ENCODE measurements at places on chromosomes 11 and 22.
A peak's percentile ranks its signal among the peaks of the same experiment; 100 is the strongest.

GRCh38 chr22:31045900-31046538 lies 35.1 kb upstream of the SMTN start:
- DNase-seq: no peak

DNA sequence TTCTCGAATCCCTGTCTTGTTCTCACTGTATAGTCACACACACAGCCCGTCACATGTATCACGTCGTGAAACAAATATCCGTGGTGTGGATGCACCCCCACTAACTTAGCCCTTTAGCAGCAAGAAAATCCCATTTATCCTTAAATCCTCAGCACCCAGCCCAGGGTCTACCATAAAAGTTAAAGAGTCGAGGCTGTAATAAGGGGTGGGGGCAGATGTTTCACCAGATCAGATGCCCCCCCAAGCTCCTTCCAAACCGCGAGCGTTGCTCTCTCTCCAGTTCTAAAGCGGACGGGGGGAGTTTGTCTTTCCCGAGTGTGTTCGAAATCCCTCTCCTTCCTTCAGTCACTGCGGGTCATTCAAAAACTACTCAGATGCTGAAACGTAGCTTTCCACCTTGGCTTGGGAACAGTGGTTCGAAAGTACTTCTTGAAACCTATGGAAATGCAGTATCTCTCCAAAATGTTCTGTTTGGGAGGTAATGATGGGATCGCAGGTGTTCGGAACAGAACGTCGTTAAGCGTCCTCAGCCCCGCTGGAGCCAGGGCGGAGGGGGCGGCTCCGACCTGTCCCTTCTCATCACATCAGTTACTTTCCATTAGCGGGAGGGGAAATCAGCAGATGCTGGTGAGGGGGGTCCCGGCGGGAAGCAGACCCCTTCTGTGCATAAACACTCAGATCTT lies 156.2 kb downstream of the BRD1 start:
- no peak for DNase-seq

GRCh38 chr11:48107188-48107704 lies 109.4 kb upstream of the OR4B1 start:
- DNase-seq: no peak

- no peak for DNase-seq
These were observed 49.7 kb upstream of the BIRC3 start for GRCh38 chr11:102267609-102268008.

- DNase-seq: no peak
These were observed 6.4 kb downstream of the CCT8L2 start for GRCh38 chr22:16586170-16586569.

GRCh38 chr11:128182844-128183243 lies 404.5 kb downstream of the ETS1 start:
- DNase-seq: no peak

GRCh38 chr11:110317516-110317932 lies 21.1 kb upstream of the RDX start:
- no peak for DNase-seq

- no peak for DNase-seq
These were observed 361.1 kb downstream of the ETS1 start for GRCh38 chr11:128226106-128226716.

- DNase-seq: peak; percentile 21
These were observed at the start of gene MICAL3 for GRCh38 chr22:18024276-18024939. Gene MICAL3 (minus strand): TSS chr22:18024561. CDS start chr22:17906812, 117,749 bp downstream.

DNA sequence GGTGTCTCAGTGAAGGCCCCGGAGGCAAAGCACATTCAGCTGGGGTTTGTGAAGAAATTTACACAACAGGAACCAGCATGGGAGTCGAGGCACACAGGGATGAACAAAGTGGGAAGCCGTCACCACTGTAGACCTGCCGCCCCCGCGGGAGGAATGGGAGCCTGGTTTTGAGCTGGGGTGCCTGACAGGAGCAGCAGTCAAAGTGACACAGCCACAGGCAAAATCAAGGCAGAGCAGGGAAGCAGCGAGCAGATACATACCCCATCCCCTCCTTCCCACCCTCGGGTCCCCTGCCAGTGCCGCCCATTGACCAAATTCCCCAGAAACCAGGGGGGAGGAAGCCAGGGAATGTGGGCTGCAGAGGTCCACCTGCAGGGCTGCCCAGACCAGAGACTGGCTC lies 20.8 kb downstream of the P2RX3 start:
- DNase-seq: no peak

GRCh38 chr11:86681483-86681756 lies 9.0 kb upstream of the ME3 start:
- DNase-seq: no peak

DNA sequence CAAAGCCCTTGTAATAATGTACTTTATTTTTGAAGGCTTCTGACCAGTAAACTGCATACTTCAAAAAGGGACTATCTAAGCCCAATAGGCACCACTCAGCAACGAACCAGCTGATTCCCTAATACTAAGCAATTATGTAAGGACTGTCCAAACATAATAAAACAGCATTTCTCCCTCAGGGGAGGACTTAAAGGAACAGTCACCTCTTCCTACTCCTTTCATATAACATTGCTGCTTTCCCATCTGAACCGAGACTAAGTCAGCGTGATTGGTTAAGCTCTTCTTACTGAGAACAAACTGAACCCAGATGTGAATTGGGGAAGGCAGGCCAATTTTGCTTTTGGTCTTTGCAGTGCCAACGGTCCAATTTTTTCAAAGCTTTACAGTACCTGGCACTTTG lies 420.0 kb downstream of the METTL15 start:
- no peak for DNase-seq

GRCh38 chr11:77397631-77398030 lies 76.3 kb downstream of the PAK1 start:
- DNase-seq: no peak

DNA sequence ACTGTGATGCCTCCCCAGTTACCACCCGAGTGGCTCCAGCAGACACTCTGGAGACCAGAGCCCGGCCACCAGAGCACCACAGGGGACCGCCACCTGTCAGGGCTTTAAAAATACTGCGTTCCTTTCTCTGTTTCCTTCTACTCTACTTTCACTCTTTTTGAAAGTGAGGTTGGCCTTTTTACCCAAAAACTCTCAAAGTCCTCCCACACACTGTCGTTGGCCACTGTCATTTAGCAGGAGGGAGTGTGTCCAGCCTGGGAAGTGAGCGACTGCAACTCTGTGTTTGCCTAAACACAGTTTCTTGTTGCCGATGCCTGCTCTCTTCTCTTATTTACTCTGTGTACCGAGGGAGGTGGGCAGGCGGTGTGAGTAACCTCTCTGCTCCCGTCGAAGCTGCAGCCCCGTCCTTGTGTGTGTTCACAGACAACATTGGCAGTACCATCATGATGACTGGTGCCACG lies 90.8 kb upstream of the CLDN5 start:
- no peak for DNase-seq

DNA sequence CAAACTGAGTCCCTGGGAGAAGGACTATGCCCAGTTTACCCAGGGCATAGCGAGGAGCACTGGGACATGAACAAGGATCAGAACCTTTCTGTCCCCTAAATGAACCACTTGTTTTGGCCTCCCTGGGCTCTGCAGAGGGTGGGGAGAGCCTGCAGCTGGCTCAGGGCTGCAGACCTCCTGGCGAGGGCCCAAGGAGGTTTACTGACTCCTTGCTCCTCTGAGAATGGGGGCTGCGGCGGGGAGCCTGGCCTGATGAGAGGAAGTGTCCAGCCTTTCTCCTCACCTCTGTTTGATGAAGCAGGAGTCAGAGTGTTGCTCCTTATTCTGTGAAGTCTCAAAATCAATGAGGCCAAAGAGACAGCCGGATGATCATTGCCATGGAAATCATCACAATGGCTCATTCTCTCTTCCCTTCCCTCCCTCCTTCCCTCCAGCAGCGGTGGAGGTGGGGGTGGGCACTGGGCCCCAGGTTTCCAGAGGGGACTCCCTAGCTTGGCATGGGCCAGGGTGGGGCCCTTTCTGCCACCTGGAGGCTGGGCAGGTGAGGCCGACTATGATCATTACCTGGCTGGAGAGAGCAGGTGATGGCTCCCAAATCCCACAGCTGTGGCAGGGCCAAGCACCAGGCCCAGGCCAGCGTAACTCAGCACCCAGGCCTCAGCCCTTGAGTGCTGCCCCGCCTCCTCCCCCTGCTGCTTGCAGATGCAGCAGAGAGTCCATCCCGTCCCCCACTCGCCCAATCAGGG lies 169.7 kb downstream of the CEP164 start:
- no peak for DNase-seq

DNA sequence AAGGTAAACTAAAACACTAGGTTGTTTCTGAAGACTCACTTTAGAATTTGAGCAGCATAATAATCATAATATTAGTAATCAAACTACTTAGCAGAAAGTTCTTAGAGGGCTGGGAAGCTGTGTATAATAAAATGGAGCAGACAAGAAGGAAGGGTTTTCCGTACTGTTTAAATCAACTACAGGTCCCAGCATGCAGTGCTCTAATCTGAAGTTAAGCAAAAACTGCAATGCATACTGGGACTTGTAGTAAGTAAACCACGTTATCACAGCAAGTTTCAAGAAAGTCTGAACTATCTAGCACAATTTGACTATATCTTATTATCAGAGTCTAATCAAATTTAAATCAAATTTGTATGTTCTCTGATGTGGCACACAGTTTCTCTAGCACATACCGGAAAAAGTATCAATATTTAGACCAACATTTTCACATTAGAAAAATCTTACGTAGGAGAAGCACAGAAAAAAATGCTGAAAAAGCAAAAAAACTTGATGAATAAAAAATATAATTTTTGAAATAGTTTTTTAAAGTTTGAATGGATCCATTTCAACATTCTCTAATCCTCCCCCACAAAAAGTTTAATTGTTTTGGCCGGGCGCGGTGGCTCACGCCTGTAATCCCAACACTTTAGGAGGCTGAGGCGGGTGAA lies 8.2 kb downstream of the PHF21A start:
- DNase-seq: no peak

DNA sequence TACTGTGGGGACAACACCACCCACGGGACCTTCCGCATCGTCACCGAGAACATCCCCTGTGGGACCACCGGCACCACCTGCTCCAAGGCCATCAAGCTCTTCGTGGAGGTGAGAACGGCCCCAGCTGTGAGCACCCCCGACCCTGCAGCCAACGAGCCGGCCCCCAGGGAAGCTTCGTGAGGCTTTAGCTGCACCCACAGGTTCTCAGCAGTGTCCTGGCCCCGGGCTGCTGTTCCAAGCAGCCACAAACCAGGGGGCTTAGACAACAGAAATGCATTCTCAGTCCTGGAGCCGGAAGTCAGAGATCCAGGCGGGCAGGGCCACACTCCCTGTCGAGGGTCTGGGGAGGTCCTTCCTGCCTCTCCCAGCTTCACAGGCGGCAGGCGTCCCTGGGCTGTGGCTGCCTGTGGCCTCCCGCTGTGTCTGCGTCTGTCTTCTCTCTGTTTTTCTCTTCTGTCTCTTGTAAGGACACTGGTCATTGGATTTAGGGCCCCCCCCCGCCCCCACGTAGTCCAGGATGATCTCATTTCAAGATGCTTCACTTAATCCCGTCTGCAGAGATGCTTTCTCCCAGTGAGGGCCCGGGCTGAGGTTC lies 12.5 kb downstream of the MUC5B start:
- no peak for DNase-seq

GRCh38 chr11:43268786-43269185 lies 43.0 kb upstream of the API5 start:
- DNase-seq: no peak

DNA sequence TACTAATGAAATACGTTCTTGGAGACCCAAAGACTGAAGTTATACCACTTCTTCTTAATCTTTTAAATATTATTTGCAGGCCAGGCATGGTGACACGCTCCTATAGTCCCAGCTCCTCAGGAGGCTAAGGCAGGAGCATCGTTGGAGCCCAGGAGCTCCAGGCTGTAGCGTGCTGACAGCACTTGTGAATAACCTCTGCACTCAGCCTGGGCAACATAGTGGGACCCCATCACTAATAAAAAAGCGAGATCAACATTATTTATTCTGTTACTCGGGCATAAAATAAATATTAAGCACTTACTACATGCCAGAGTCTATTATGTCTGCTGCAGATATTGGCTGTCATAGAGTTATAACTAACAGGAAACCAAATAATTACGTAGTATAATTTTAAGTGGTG lies 720 bp upstream of the MED17 start:
- DNase-seq: no peak

DNA sequence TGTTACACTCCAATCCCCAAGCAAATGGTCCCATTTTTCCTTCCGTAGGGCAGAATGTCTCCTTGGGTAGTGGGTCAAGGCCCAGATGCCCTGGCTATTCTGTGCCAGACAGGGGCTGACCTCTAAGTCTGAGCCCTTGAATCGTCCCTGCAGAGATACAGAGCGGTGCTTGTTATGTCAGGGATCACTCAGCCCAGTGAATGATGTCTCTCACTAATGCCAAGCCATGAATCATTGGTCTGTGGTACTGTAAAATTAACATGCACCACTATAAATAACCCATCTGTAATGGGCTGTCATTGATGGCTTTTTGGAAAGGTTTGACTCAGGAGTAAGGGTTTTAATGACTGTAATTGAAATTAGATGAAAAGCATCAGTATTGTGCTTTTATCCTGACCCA lies 35.3 kb upstream of the KIRREL3 start:
- DNase-seq: no peak

GRCh38 chr22:48267681-48268080 lies 1505.2 kb downstream of the TBC1D22A start:
- DNase-seq: no peak

DNA sequence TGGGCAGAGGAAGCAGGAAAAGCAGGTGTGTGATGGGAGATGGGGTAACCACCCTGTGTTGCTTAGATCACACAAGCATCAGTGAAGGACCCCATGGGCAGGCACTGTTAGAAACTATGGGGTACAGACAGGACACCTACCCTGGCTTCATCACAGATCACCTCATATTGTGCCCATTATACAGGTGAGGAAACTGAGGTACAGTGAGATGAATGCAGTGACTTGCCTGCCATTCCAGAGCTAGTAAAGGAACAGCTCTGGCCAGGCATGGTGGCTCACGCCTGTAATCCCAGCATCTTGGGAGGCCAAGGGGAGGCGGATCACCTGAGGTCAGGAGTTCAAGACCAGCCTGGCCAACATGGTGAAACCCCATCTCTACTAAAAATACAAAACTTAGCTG lies 5.9 kb upstream of the MARK2 start:
- DNase-seq: no peak

DNA sequence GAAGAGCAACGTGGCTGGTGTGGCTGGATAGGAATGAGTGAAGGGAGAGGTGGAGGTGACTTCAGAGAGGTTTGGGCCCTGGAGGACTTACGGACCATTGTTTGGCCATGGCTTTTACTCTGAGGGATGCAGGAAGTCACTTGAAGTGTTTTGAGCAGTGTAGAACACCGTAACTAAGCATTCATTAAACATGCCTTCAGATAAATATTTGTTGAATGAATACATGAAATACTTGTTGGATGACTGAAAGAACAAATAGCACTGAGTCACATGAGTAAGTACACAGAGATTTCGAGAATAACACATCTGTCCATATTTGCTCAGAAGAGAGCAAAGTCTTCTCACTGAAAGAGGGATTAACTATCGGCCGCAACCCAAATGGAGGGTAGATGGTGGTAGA lies 182.7 kb upstream of the SNX19 start:
- DNase-seq: no peak

GRCh38 chr11:134261626-134262488 lies 8.5 kb downstream of the ACAD8 start:
- no peak for DNase-seq
